ENCODE measurements at places on chromosomes 3 and 15.
A peak's percentile ranks its signal among the peaks of the same experiment; 100 is the strongest.

GRCh38 chr3:94928921-94929320, 866.1 kb downstream of the NSUN3 start:
- DNase-seq = no peak

DNA sequence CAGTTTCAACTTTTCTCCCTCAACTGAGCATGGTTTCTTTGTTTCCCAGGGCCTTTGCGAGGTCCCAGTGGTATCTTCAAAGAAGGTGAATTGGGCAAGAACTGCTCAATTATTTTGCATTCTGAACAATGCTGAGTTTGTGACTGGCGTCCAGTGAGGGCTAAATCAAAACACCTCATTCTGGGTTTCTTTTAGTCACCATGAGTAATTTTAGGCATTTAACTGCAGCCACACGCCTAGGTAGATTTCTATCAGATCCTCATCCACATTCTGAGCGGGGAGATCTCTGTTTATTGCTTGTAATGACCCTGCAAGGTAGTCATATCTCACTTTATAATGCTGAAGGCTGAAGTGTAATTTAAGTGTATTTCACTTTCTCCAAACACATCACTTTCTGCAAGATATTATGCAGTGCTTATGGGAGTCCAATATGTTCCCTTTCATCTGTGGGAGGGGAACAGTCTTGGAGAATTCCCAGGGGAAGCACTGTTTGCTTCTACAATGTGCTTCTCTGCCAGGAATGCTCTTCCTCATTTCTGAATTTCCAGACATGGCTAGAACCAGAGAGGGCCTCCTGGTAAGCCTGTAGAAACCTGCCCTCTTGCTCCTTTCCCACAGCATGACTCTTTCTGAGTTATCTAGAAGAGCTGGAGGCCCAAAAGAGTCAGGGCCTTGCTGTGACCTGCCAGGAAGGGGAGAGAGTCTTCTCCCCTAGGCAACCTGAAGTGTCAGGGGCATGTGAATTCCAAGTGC, 91.7 kb downstream of the FRMD4B start:
- DNase-seq = no peak

- DNase-seq = no peak
These were observed 60.3 kb upstream of the FNDC3B start for GRCh38 chr3:171979081-171979480.

GRCh38 chr15:42050484-42051255, 29.8 kb upstream of the PLA2G4E start:
- no peak for DNase-seq

DNA sequence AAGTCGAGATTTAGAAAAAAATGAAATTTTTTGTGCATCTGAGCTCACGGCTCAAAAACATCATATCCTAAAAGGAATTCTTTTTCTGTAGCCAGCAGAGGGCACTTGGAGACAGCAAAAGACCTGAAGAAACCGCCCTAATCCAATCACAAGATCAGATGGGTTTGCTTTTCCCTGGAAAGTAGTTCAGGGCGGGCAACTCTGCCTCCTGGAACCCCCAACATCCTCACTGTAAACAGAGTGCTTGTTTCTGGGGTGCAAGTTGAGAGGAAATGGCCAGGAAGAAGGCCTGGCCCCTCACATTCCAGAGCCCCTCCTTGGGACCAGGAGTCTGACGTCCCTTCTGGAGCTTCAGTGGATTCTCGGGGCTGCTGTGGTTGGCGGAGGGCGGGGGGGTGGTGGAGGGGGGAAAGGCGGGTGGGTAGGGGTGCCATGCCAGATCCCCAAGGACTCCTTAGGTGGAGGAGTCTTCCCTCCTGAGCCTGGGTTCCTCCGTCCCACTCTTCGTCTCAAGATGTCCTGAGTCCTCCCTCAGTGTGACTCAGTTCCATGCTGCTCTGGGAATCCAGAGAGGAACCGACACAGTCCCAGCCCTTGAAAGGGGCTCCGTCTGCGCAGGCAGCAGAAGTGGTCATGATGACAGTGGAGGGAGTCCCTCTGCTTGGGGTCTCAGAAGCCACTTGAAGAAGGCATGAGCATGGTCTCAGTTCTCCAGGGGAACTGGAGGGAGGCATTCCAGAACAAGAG, 35.9 kb downstream of the CCK start:
- DNase-seq = no peak

DNA sequence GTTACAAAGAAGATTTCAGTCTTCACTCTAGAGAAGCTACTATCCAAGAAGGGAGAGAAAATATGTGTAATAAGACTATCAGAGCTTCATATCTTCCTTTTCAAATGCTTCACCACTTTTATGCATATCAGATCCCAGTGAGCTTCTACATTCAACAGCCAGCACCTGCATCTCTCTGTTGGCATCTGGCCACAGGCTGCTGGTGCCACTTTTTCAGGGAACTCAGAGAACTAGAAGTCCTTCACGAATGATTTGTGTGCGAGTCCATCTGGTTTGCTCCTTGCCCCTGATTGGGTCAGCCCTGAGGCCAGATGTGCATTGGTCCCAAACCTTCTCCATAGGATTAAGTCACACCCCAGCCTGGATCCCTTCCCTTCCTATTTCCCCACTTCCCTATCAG, 22.1 kb downstream of the SNTN start:
- DNase-seq = no peak

DNA sequence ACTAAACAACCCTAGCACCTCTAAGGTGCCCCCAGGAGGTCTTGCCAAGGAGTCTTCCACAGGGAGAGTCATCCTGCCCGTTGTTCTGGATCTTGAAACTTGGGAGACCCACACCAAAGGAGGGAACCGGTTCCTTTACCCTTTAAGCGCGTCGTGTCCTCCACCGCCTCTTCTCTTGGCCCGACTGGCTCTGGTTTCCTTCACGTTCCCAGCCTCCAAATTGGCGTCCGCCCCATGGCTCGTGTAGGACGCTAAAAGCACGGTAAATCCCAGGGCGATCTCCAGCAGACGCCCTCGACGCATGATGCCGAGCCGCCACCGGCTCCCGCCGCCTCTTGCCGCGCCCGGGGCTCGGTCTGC, 1.1 kb downstream of the FBN1 start:
- no peak for DNase-seq

DNA sequence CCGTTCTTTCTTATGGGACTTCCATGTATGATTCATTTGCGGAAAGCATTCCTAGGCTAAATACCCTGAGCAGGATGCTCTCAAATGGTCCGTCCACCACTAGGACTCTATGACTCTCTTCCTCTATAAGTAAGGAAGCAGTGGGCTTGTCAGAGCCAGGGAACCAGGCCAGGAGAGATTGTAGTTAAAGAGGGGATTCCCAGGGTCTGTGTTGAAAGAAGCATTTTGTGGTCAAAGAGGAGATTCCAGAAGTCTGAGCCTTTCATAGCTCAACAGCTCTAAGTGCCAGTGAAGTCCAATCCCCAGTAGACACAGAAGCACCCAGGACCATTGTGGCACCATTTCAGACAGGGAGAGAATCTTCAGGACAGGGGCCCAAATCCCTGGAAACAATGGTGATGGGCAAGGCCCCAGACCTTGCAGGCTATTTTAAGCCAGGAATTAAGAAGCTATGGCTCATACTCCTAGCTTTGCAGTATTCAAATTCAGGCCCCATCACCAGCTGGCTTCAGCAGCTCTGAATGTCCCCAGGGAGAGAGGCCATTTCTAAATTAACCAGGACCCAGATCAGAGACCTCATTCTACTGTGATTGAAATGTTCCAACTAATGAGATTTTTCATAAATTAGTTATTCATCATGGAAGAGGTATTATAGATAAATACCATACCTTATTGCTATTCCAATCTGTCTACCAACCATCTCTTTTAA, 81.7 kb downstream of the CD47 start:
- DNase-seq = no peak

- no peak for DNase-seq
These were observed 164.8 kb upstream of the NUDT16 start for GRCh38 chr3:131216801-131217200.

DNA sequence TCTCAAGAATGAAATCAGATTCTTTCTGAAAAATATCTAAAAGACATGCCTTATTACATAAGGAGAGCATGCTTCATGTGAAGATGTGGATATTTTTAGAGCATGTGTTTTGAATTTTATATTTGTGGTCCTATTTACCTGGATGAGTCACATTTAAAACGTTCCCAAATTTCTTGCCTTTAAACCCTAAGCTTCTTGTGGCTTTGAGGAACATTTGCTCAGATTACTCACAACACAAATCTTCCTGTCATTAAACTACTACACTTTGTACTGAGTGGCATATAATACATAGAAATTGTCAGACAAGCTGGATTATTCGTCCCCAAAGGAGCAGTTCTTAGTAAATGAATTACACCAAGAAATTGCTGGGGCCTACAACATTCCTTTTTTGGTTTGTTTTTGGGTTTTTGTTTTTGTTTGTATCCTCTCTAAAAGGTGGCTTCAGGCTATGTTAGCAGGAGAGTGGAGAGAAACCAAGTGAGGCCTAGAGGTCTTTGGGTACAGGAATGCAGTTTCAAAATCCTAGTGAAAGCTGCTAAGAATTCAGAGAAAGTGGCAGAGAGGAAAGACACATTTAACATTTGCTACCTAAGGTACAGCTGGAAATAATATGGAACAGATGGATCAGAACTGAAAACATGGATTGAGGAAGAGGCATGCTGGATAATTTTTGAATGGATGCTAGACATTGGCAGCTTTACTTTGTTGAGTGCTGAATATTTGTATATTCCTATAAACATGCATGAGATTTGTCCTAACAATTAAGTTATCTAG, 128.1 kb downstream of the RPL22L1 start:
- no peak for DNase-seq

DNA sequence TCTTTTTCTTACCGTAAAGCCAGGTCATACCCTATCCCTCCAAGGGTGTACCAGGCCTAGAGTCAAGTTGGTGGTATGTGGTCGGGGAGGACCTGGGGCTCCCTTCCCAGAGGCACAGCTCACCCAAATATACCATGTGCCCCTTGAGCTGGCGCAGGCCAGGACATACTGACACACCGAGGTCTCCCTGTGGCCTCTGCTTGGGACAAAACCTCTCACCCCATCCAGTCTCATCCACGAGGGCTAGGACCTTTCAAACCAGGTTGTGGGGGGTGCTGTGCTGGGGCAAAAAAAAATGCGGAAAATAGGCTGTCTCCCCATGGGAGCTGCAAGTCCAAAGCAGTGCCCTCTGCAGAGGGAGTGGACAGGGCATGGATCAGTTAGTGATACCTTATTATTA, 22.8 kb downstream of the PTH1R start:
- no peak for DNase-seq

GRCh38 chr3:145578471-145578870, 582.5 kb downstream of the PLOD2 start:
- no peak for DNase-seq

- DNase-seq = no peak
These were observed 62.3 kb downstream of the MEX3B start for GRCh38 chr15:81983497-81983896.

DNA sequence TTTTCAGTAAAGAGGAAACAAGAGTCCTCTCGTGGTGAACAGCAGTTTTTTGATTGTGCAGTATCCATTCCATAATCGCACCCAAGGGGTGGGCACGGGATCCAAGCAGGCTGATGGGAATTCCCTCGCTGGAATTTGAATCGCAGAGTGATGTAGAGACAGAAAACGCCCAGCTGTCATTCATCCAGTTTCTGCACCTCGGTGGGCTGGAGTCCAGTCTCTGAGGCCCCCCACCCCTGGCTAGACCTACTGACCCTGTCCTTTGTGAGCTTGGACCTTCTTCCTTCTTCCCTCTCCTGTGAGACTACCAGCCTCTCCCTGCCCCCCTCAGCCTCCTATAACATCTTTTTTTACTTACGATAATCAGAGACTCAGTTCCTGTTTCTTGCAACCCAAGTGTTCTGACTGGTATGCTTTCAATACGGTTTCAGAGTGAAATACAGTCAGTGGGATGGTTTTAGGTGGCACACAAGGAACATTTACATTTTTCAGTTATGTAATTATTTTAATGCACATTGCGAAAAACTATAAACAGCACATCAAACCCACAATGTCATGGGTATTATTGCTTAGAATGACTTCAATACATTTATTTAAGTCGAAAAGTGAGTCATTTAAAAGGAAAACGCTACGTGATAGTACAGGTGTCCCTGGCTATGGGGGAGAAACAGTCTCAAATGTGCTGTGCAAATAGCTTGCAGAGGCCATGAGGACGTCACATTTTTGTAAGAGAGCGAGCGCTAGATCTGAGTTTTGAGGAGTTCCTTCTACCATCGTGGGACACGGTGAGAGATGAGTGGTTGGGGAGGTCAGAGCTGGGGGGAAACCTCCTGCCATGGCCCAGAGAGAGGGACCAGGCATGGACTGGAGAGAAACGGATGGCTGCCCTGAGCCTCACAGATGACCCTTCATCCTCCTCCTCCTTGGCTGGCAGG, 37.5 kb upstream of the CHST2 start:
- DNase-seq = no peak

- no peak for DNase-seq
These were observed 13.1 kb downstream of the FLNB start for GRCh38 chr3:58021072-58021959.

DNA sequence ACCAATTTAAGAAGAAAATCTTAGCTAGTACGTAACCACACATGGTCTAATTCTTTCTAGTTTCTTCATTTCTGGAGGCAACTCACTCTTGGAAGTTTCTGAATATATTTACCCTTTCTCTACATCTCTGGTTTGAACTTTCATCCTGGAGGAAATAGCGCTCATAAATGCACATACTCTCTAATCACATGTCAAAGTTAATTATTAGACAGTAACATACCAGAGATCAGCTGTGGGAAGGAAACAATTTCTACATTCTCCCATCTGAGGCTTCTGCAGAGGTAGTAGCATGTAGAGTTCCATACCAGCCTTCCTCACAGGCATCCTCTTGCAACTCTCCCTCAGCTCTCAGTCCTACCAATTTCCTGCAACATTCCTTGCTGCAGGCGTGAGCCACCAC, 132.5 kb downstream of the RBPMS2 start:
- no peak for DNase-seq

GRCh38 chr15:69987492-69988489, 109.9 kb downstream of the TLE3 start:
- DNase-seq = no peak

GRCh38 chr3:13105896-13106250, 32.6 kb upstream of the IQSEC1 start:
- DNase-seq = no peak

GRCh38 chr3:196311-197148, at the start of gene CHL1:
Gene CHL1 (plus strand): TSS chr3:196763. CDS start chr3:319777, 123,014 bp downstream.
- DNase-seq = no peak

DNA sequence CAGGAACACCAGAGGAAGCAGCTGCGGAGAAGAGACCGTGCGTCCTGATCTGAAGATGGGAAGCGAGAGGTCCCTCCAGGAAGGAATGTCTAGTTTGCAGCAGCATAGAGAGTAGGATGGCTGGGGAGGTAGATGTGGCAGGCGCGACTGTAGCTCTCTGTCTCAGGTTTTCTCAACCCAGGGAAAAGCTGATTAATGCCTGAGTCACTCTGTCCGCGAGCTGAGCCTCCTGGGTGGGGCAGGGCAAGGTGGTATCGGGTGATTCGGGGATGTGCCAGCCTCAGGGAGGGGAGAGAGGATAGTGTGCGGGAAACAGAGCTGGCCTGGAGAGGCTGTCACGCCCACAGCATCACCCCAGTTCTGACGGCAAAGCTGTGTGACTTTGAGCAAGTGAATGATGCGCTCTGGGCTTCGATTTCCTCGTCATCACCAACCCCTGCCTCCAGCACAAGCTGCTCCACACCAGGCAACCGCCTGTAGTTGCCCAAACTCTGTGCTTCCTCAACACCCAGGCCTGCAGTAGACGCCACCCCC, 28.4 kb downstream of the CPN2 start:
- DNase-seq = peak; percentile 39

GRCh38 chr3:152385761-152386160, 117.0 kb downstream of the MBNL1 start:
- DNase-seq = no peak
